Neural crest cell (in vitro differentiated cells): ENCODE measurements at places on chromosomes 3 and 15. TPM values are rescaled to one million over a fixed set of nuclear protein-coding genes. Genes with fewer than 3 reads are reported as not detected.

DNA sequence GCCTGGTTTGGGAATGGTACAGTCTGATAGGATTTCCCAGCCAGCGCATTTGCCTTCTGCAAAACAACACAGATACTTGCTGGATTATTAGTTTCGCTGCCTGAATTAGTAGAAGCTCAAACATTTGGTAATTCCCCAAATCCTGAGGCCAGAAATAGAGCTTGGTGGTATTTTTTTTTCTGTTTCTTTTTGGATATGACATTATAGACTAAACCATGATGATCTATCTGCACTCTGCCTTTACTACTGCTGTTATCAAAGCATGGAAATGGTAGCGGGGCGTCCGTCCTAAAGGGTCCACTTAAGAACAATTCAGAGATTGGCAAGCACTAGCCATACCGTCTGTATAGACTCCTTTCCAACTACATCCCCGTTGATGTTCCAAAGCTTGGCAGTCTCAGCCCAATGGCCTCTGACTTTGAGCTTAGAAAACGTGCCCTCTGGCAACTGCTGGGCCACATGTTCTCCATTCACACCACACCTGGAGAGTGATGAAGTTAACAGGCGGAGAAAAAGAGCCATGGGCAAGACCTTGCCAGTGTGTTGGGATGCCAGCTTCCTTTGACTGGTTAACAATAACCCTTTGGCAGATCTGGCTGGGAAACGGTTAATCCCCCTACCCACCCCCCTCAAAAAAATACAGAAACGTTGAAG is 241.0 kb upstream of the NR2F2 start:
- DNase-seq, result no peak

- no peak for DNase-seq
Measured at GRCh38 chr3:161759444-161759843, 262.8 kb downstream of the OTOL1 start.

Gene RPN1
- total RNA-seq, result 158 and 166 TPM in 2 replicates

Gene DLEC1
- total RNA-seq, result 1.1 and 1.3 TPM in 2 replicates

Gene NMNAT3
- total RNA-seq, result 2.1 and 2.5 TPM in 2 replicates

Gene GATM
- total RNA-seq, result 9.7 and 10.7 TPM in 2 replicates
